ENCODE measurements at places on chromosomes 4 and X. TPM values are rescaled to one million over a fixed set of nuclear protein-coding genes. Genes with fewer than 3 reads are reported as not detected.

- DNase-seq = peak; percentile 13
These were observed 763 bp downstream of the PYURF start for GRCh38 chr4:88522702-88523324.

Gene NDNF
- 0.68 TPM for total RNA-seq

Gene LRP2BP
- total RNA-seq = 0.29 TPM

DNA sequence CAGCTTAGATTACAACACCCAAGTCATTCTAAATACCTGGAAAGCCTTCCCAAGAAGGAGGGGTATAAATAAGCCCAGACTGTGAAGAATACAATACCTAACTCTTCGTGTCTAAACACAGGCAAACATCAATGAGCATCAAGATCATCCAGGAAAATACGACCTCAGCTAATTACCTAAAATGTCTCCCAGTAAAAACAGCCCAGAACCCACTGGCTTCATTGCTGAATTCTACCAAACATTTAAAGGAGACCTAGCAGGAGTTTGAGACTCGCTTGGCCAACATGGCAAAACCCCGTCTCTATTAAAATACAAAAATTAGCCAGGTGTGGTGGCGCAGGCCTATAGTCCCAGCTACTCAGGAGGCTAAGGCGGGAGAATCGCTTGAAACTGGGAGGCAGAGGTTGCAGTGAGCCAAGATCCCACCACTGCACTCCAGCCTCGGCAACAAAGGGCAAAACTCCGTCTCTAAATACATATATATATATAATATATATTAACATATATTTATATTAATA is 19.1 kb upstream of the HSFX4 start:
- DNase-seq = no peak

- DNase-seq = no peak
These were observed 290.2 kb upstream of the VCX start for GRCh38 chrX:7552760-7553159.

DNA sequence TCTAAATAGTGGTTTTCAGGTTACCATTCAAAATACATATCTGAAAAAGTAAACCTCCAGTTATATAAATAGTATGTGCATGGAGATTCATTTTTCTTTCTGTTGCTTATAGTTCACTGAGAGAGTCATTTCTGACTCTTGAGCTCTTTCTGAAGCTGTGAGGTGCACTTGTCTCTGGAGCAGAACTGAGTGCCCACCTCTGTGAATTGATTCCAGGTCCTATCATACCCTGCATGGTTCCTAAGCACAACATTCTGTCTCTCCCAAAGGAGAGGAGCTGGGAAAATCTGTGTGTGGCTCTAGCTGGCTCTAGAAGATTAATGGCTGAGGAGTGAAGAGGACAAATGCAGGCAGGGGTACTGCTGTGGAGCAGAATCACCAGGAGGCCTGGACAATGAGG is 161.6 kb upstream of the HCCS start:
- no peak for DNase-seq

GRCh38 chr4:100889898-100890297 is 372.1 kb upstream of the EMCN start:
- DNase-seq = no peak

DNA sequence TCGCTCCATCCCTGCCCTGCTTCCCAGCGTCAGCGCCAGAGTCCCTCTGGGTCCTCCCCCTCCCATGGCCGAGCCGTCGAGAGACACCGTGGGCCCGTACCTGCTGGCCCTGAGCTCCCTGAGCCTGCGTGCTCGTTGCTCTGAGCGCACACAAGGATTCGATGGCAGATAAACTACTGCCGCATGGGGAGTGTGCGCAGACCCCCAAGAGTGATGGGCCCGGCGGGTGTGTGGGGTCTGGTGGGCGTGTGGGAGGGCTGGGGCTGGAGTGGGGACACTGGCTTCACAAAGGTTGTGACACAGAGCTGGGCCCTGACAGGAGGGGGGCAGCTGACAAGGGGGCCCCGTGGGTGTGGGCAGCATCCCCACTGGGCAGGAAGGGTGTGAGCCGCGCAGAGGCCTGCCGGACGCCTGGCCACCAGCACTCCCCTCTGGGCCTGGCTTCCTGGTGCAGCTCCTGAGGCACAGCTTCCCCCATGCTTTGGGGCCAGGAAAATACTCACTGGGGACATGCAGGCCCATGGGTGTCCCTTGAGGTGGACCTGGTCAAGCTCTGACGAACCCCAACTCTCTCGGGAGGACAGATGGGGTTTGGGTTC is 4.8 kb upstream of the RGS12 start:
- no peak for DNase-seq

- DNase-seq = no peak
These were observed 15.1 kb upstream of the EXOC1 start for GRCh38 chr4:55838356-55838755.

Gene NPY2R
- total RNA-seq = not detected

Gene CXCL10
- total RNA-seq = 0.86 TPM

Gene GSX2
- not detected for total RNA-seq

- no peak for DNase-seq
These were observed 111.8 kb downstream of the TRAPPC11 start for GRCh38 chr4:183770906-183771305.

Gene NCAPG
- 99.9 TPM for total RNA-seq

Gene XAGE1A
- 5.7 TPM for total RNA-seq

DNA sequence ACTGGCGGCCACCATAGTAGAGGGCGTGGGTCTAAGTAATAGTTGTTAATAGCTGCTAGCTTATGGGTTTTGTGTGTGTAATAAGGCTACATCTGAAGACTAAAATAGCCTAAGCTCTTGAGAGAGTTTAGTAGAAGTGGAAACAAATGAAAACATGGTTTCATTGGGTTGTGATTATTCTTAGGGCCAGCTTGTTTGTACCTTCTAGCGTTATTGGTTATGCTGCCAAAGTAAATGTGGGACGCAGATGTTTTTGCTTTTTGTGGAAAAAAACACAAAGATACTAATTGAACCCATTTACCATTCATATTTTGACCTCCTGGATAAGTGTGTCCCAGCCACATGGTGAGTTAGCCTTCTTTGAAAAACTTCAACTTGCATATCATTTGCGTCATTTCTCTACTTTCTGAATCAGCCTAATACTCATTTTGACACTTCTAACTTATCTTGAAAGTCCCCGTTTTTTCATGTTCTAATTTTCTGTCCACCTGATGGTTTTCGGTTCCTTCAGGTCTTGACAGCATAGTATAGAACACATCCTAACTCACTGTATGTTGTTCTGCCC is 305.3 kb downstream of the FRMPD4 start:
- no peak for DNase-seq

Gene SMIM10
- total RNA-seq = 2.7 TPM

- no peak for DNase-seq
These were observed 44.4 kb downstream of the DIAPH2 start for GRCh38 chrX:96729053-96729452.

- DNase-seq = no peak
These were observed 22.0 kb downstream of the MAN2B2 start for GRCh38 chr4:6596948-6597347.

GRCh38 chr4:38313999-38314561 is 349.9 kb upstream of the KLF3 start:
- peak; percentile 60 for DNase-seq

GRCh38 chr4:176839656-176840055 is 46.9 kb upstream of the VEGFC start:
- DNase-seq = peak; percentile 2

DNA sequence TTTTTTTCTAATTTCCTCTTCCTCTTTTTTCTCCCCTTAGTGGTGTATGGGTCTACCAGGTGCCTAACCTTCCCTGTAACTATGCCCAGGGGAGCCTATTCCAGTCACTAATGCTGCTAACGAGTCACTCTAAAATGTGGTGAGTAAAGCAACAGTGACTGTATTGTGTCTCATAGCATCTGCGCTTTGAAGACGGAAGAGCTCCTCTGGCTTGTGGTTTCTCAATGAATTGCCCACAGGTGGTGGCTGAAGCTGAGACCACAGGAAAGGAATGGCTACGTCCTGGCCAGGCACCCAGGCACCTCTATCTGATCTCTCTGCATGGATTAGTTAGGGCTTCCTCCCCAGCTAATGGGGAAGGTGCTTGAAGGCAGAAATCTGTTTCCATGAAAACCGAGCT is 763.5 kb upstream of the FRG1 start:
- DNase-seq = peak; percentile 54

DNA sequence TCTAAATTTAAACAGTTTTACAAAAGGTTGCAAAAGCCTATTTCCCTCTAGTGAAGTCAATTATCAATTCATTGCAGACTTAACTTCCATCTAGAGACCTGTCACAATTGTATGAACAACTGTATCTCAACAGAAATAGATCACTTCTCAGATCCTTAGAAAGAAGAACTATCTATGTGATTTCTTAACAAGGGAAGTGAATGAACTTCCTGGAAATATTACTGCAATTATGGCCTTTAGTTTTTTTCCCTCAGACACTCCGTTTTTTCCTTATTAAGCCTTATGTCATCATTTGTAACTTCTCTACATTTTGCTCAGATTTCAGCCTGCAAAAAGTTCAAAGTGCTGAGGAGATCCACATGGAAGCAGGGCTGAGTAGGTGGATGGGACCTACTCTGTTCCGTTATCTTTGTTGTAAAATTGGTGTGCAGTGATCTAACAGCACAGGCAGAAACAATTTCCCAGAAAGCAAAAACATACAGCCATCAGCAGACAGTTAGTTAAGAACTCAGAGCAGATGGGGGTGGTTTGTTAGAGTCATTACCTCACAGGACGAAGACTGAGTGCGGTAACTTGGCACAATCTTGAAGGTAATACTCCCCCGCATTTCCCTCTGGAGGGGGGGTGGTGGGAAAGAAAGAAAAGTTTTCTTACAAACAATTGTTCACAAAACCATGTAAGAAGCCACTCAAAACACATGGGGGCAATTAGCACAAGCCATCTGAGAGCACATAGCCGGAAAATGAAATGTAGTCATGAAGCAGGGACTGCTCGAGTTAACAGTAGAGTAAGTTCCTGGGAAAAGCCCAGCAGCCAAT is 112.3 kb downstream of the NYX start:
- DNase-seq = peak; percentile 44

DNA sequence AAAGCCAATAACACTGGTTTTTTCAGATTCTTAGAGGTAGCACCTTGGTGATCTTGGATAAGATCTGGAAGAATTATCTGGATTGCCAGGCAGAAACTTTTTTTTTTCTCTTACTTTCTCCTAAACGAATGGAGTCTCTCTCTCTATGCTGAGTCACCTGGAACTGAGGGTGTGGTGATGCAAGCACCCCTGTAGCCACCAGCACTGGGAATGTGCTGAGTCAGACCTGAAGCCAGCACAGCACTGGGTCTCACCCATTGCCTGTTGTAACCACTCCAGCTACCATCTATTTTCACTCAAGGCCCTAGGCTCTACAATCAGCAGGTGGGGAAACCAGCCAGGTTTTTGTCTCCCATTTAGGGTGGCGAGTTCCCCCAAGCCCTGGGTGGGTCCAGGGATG is 923.8 kb downstream of the RAPGEF2 start:
- peak; percentile 56 for DNase-seq

Gene CYP2U1
- 2.9 TPM for total RNA-seq

Gene BEX2
- 14.0 TPM for total RNA-seq

Gene FGFBP1
- total RNA-seq = 0.86 TPM

Gene HERC5
- 12.0 TPM for total RNA-seq

GRCh38 chr4:30265716-30266115 is 454.5 kb upstream of the PCDH7 start:
- no peak for DNase-seq

Gene RHOXF1
- not detected for total RNA-seq

GRCh38 chr4:107068116-107068515 is 32.0 kb upstream of the DKK2 start:
- DNase-seq = no peak

GRCh38 chrX:64377753-64378152 is 17.5 kb downstream of the MTMR8 start:
- no peak for DNase-seq

DNA sequence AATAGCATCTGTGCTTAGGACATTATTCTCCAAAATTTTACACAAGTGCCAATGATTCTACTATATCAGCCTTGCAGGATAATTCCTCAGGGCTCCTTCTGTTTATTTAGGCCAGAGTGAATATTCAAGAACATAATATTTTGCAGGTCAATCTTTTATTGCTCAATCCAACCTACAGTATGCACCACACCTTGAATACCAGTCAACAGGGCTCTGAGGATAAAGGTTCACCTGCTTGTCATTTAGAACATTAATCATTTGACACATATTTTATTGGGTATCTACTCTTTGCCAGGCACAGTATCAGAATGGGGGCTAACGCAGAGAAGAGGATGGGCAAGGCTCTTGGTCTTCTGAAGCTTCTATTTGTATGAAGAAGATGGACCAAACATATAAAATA is 66.2 kb upstream of the SHISA3 start:
- DNase-seq = no peak

DNA sequence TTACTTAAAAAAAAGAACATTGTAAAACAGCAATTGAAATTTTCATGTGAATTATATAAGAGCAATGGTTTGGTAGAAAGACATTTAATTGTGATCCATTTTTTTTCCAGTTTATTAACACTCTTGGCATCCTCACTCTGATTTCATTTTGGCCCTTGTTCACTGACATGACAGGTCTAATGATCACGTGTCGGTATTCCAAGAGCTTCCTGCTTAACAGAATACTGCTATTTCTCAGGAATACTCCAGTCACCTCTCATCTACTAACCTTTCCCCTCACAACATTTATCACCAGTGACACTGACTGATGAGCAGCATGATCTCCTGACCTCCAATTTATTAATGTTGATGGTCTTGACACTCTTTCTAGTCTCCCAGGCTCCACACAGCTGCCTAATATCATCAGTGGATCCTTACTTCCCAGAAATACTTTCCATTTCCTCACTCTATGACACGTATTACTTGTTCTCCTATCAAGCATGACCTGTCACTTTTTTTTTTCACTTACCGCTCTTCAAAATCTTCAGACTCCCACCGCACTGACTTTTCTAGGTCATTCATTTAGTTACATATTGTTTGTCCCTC is 847.8 kb upstream of the SLIT2 start:
- DNase-seq = no peak

Gene LPAR4
- total RNA-seq = not detected

DNA sequence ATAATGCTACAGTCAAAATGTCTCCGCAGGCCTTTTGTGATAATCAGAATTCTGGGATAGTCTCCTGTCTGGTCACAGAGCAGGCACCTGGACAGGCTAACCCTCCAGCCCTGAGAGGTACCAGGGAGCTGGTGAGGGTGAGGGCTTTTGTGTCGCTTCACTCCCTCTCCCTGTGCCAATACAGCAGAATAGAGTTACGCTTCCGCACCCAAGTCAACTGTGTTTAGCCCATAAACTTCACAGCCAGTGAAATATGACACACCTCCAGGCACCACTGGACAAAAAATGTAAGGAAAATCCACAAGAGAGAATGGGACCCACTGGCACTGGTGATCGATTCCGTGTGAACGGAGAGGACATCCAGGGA is 1.3 kb downstream of the GAK start:
- no peak for DNase-seq

DNA sequence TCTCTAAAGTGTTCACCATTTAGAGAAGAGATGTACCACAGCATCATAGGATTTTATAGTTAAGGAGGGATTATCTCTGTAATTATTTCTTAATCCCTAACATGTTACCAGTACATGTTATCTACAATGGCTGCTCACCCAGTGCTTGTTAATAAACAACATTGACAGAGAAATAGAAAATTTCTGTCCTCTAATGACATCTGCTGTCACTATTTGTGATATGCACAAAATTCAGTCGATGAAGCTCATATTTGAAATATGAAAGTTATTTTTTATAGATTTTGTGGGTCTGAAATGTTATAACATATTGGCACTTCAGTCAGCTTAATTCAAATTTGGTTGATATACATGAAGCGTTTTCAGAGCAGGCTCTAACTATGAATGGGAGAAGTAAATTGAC is 48.8 kb upstream of the GRXCR1 start:
- no peak for DNase-seq

Gene HSPA4L
- 7.9 TPM for total RNA-seq

Data from Daoy (cell line).